ENCODE measurements at places on chromosomes 1 and 21. TPM values are rescaled to one million over a fixed set of nuclear protein-coding genes. Genes with fewer than 3 reads are reported as not detected.

DNA sequence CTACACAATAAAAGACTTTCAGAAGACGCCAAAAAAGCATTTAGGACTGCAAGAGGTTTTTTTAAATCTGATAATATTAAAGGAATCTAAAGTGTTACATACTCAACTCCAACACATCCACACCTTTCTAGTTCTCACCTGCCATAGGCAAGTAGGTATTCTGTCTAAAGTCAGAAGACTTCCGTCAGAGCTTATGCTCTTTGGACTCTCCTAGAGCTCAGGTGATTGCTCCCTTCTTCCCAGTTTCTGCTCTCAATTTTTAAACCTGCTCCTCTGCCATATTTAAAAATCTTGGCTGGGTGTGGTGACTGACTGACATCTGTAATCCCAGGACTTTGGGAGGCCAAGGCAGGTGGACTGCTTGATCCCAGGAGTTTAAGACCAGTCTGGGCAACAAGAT, 16.6 kb downstream of the EVI5 start:
- no peak for DNase-seq

- no peak for DNase-seq
Measured at GRCh38 chr1:29547300-29547699, 311.0 kb downstream of the PTPRU start.

GRCh38 chr1:209829716-209830115, 1.9 kb downstream of the UTP25 start:
- no peak for DNase-seq

- no peak for DNase-seq
Measured at GRCh38 chr1:157410457-157410856, 141.9 kb downstream of the FCRL5 start.

DNA sequence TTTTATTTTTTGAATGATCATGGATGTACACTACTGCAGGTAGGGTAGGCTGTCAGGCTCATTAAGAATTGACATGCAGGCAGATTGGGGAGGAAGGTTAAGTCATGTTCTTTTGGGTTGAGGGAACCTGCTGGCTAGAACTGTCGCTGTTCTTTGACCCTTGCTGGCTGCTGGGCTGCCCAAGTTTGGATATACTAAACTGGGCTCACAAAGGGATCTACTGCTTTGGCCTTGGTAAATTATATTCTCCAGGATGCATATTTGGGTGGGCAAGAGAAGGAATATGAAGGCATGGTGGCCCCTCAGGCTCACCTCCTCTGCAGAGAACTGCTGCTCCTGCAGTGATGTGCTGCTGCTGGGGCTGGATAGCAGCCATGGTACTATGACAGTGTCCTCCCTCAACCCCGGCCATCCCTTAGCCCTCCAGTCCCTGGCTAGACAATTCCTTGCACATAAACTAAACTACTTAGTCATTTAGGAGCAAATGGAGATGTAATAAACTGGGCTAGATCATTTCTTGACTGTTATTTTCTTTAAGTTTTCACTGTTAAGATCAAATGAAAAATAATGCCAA, 6.1 kb downstream of the ATP1A1 start:
- DNase-seq: no peak

CD46 gene
- 118 TPM for total RNA-seq

- DNase-seq: no peak
Measured at GRCh38 chr1:177080564-177080963, 83.9 kb downstream of the ASTN1 start.

NLRP3 gene
- 0.84 TPM for total RNA-seq

- no peak for DNase-seq
Measured at GRCh38 chr1:45470306-45470798, 20.6 kb downstream of the TESK2 start.

SPRR5 gene
- total RNA-seq: not detected

- DNase-seq: no peak
Measured at GRCh38 chr1:163914785-163915413, 593.1 kb downstream of the NUF2 start.

DNA sequence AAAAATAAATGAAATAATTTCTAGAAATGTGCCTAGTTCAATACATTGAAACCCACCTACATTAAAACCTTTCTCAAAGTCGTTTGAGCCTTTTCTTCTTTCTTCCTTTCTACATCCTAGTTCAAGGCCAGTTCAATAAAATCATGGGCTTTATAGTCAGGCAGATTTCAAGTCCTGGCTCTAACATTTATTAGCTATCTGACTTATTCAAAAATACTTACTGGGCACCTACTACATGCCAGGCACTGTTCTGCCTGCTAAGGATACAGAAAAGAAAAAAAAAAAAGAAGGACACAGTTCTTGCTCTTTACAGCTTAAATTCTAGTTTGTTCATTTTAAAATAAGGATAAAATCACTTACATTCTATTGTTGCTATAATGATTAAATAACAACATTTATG, 134.2 kb upstream of the FGGY start:
- no peak for DNase-seq

DNA sequence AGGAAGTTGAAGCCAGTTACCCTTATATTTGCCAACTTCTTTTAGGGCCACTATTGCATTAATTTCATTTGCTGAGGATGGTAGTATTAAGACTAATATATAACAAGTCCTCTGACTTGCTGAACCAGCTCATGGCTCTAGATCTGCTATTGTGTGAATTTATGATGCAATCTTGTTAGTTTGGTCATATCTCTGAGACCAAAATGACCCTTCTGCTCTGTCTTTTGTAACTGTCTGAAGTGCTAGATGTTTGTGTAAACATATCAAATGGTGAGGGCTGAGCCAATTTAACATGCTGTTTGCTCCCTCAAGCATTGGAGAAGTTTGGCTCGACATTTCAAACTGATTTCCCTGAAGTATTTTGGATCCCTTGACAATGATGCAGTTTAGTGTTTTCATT, 106.9 kb upstream of the PTGFR start:
- DNase-seq: no peak

DNA sequence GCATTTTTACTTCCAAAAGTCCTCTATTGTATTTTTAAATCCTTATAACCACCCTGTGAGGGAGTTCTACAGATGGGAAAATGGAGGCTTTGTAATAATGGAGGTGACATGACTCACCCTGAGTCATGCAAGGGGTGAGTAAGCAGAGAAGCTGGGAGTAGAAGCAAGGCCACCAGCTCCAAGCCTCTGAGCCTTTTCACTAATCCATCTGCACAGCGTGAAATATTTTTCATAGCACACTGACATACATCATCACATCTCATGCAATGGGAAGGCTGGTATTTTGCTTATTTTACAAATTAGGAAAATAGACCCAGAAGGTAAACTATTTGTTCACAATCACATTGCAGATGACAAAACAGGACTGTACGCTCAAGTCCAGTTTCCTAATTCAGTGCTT, 96.9 kb downstream of the KCNH1 start:
- DNase-seq: no peak

BGLAP gene
- total RNA-seq: 0.28 TPM

NGF gene
- 0.79 TPM for total RNA-seq

- no peak for DNase-seq
Measured at GRCh38 chr1:20834780-20835179, 47.7 kb upstream of the HP1BP3 start.

STYXL2 gene
- not detected for total RNA-seq

Measured in liver (tissue), 10 donors.